ENCODE measurements at places on chromosomes 6 and 20.

GRCh38 chr20:11502061-11502460 lies 415.6 kb upstream of the BTBD3 start:
- DNase-seq = no peak

GRCh38 chr20:48659858-48660257 lies 167.9 kb downstream of the PREX1 start:
- no peak for DNase-seq

- DNase-seq = no peak
Measured at GRCh38 chr6:41167173-41167963, 4.5 kb upstream of the TREM2 start.

DNA sequence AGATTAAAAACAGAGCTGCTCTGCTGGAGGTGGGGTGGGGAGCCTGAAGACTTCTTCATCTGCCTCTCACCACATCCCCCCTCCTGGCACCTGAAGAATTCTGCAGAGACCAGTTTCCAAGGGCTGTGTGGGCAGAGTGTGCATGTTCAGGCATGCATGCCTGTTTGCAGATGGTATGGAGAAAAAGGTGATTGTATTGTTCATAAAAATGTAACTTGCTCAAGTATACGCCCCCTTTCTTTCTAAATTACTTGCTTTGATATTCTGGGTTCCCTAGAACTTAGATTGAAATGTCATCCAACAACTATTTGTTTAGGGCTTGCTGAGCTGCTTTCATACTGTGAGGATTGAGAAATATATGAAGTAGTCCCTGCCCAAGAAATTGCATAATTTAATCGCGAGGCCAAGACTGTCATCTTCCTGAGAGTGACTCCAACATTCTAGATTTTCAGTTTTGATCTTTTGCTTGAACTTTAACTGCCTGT lies 83.6 kb downstream of the LCA5 start:
- no peak for DNase-seq

- no peak for DNase-seq
Measured at GRCh38 chr20:11200423-11200822, 526.6 kb upstream of the JAG1 start.

DNA sequence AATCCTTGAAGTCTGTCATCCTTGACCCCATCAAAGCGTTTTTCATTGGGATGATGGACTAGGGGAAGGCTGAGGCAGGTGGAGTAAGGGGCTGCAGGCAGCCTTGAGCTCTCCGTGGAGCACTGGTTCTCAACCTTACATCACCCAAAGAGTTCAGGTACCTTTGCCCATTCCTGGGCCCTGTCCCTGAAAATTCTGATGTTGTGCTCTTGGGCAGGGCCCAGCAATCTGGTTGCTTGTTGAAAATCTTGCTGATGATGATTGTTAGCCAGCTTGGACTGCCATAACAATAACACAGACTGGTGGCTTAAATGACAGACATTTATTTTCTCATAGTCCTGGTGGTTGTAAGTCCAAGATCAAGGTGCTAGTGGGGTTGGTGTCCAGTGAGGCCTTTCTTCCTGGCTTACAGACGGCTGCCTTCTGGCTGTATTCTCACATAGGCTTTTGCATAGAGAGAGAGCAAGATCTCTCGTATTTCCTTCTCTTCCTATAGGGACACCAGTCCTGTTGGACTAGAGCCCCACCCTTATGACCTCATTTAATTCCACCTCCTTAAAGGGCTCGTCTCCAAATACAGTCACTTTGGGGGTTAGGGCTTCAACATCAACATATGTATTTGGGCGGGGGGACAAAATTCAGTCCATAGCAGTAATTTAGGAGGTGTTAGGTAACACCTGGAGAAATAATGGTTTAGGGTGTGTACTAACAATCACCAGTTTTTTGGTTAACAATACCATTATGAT lies 104.9 kb downstream of the PLEKHG1 start:
- DNase-seq = no peak

GRCh38 chr6:113876695-113877094 lies 19.6 kb downstream of the MARCKS start:
- DNase-seq = no peak

DNA sequence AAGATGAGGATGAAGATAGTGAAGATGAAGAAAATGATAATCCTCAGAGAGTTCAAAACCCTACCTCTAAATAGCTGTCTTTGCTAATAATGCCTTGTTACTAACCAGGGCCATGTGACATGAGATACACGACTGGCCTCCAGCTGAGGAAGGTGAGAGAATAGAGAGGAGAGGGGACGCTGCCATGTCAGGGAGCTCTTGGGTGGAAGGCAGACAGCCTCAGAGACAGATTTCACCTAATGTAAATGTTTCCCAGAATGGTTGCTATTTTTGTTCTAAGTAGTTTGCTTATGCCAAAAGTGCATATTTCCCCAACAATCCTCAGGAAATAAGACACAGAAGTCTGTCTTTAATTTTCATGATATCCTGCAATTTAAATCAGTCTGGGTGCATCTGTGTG lies 138.4 kb downstream of the ELOVL4 start:
- peak; percentile 6 for DNase-seq
